Caco-2 (cell line): ENCODE measurements at places on chromosomes 16 and 17.

DNA sequence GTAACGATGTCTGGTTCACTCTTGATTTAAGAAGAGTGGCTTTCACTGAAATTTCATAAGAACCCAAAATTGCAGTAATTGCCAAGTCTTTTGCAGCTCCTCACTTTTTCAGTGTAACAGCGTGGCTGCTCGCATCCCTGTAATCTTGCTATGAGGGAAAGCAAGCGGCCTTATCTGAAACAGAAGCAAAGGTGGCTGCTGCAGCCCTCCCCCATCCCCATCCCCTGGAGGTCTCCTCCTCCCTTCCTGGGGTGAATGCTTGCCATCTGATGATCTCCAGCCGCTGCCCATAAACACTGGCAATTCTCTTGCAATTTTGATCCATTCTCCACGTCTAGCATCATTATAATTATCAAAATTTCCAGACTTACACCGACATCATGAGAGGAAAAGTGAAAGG is 182.5 kb upstream of the ASIC2 start:
- DNase-seq, result no peak

- no peak for DNase-seq
These were observed 539.3 kb downstream of the RBFOX1 start for GRCh38 chr16:7871979-7872378.

- no peak for DNase-seq
These were observed 80.2 kb downstream of the OR1D5 start for GRCh38 chr17:2983255-2983654.

GRCh38 chr16:51761001-51761400 is 609.9 kb upstream of the SALL1 start:
- DNase-seq, result no peak

DNA sequence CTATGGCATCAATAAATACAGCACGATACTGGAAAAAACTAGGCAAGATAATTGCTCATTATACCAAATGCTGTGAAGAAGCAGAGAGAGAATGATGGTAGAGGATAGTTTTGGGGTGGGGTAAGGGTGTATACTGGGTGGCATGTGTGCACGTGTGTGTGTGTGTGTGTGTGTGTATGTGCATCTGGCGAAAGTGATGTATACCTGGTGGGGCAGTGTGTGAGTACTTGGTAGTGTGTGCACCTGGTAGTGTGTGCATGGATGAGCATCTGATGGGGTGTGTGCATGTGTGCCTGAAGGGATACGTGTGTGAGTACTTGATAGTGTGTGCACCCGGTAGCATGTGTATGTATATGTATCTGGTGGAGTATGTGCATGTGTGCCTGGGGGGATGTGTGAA is 347.3 kb downstream of the CPPED1 start:
- no peak for DNase-seq

DNA sequence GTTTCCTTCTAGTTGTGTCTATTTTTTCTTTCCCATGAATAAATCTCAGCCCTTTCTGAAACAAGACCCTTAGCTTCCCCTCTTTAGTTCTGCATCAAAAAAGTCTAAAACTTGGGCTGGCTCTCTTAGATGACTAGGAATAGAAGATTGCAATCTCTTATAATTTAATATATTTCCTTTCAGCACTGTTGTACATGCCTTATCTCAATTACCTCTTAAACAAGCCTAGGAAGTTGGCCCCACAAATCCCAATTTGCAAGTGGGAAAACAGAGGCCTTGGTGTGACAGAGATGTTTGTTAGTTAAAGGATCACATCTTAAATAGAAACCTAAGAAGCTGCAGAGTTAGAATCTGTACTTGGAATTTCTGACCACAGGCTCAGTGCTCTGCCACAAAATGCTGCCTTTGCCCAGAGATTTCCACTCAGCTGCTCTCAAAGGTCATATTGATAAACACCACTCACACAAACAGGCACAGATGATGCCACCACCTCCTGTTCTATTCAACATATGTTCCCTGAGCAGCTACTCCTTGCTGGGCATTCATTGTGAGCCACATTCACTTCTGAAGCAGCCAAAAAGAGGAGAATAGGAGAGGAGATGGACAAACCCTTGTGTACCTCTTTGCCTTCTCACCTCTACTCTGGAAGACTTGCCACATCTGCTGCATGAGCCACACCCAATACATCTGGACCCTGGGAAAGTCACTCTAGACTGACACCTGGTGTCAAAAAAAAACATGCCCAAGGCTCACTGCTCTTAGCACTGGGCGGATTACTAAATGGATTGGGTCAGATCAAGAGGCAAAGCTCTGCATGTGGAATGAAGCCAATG is 5.5 kb downstream of the CCDC182 start:
- DNase-seq, result no peak

DNA sequence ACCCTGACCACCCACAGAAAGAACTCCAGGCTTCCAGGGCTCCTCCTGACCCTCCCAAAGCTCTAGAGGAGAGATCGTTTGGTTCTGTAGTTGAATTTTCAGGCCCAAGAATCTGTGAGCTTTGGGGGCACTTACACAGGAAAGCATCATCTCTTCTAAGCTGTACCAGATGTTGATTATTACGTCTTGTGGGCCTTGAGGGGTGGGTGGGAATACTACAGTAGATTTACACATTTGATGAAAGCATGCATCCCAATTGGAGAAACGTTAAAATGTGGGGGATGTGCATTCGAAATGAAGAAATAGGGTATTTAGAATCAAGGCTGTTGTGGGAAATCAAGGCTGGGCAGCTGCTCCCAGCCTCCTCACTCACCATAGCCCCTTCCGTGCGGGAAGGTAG is 61.9 kb downstream of the MGAT5B start:
- no peak for DNase-seq

- peak; percentile 30 for DNase-seq
These were observed 114.9 kb downstream of the TRIM37 start for GRCh38 chr17:58991718-58992331.

DNA sequence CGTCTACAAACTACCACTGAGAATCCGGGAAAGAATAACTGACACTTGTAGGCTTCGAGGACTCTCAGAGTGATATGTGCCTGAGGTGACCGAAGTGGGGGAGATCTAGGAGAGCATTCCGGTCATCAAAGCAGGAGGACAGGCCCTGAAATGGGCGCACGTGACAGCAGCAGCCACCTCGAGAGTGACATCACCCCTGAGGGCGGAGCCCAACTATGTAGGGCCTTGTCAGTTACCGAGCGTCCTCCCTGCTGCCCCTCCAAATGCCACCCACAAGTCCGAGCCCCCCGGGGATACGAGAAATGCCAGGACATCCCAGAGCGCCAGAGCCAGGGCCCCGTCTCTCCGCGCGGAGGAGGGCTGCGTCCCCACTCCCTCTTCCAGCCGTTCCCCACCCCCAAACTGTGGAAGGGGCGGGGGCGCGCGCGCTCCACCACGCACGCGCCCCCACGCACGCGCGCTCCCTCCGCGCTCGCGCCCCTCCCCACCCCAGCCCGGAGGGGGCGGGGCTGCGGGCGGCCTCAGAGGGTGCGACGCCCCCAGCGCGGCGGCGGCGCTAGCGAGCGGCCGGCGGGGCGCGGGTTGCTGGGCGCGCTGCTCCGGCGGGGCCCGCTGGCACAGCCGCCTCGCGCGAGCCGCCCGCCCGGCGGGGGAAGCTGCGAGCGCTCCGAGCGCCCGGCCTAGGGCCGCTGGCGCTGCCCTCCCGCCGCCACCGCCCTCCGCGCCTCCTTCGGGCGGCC is at the start of gene TANC2:
Gene TANC2, plus strand, starts transcription at position 550 of the 740 bp plus-strand sequence. CDS start 43,325 bp downstream, outside the sequence.
- peak; percentile 82 for DNase-seq

- DNase-seq, result no peak
These were observed 13.5 kb downstream of the MAPT start for GRCh38 chr17:45907750-45908395.

- DNase-seq, result no peak
These were observed 67.9 kb upstream of the MARCHF10 start for GRCh38 chr17:62876063-62876462.

DNA sequence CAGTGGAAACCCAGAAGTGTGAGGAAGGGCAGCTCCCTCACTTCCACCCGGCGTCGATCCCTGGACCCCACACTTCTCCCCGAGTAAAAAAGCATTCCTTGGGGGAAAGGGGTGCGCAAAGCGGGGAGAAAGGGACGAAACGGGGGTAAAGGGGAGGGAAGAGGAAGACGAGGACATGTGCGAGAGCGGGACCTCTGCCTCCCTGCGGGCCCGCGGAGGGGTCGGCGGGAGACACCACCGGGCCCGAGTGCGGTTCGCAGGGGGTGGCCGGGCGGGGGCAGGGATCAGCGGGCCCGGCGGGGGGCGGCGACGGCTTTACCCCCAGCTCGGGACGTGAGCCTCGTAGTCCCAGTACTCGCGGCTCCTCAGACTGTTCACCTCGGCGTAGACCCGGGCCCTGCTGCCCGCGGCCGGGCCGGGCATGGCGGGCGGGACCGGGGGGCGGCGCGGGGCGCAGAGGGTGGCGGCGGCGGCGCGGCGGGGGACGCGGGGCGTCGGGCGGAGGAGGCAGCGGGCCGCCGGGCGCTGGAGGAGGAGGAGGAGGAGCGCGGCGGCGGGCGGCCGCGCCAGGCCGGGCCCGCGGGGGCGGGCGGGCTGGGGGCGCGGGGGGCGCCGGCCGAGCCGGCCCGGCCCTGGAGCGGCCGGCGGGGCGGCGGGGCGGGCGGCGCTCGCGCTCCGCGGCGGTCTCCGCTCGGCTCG is 443 bp downstream of the CSNK2A2 start:
- DNase-seq, result no peak

GRCh38 chr16:48053418-48053745 is 102.4 kb downstream of the ABCC12 start:
- peak; percentile 90 for DNase-seq

DNA sequence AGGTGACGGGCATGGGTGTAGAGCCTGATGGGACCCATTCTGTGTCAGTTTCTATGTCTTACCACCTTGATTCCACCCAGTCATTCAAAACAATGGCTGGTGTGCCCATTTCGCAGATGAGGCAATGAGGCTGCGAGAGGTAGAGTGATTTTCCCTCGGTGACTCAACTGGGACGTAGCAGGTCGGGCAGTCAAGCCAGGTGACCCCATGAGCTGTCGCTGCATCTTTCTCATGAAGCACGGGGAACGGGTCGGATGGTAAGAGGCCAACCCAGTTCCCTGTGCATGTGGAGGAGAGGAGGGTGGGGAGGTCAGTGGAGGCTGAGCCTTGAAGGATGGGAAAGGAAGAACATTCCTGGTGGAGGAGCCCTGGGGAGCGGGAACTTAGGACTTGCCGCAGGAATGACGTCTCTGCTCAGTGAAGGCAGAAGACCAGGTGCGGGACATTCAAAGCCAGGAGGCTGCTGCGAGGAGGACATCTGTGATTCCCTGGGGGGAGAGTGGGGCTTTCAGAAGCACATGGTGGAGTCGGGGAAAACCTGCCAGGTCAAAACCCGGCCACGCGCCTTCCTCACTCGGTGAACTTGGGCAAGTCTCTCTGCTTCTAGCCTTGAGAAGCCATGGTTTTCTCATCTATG is 1.1 kb downstream of the IL21R start:
- DNase-seq, result no peak

- DNase-seq, result peak; percentile 75
These were observed 240.0 kb downstream of the C16orf95 start for GRCh38 chr16:87076950-87077749.

DNA sequence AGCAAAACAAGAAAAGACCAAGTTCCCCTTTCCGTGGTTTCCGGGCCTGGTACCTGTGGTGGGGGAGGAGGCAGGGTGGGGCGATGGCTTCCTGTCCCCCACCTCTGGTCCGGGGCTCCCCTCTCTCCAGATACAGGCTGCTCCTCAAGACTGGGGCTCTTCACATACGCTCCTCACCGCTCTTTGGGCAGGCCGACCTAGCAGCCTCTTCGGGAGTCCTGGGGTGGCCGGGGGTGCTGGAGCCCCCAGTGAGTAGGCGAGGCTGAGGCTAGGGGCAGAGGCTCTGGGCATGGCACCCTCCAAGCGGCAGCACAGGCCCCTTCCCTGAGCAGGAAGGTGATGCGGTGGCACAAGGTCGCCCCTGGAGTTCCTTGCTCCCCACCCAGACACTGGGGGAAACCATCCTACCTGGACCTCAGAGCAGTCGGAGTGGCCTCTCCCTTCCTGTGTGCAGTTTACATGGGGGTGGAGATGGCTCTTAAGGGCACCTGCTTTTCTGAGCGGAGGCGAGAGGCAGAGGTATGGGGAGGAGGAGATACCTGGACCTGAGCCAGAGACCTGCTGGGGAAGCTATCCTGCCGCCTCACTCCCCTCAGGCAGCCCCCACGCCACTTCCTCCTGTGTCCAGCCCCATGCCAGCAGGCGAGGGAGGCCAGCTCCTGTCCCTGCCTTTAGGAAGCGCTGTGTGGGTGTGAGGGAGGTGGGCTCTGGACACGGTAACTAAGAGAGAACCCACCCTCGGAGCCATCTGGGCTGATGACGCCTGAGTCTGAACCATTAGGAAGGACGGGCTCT is 891 bp downstream of the CORO1A start:
- no peak for DNase-seq

GRCh38 chr16:24670623-24671454 is 58.6 kb upstream of the TNRC6A start:
- no peak for DNase-seq

- no peak for DNase-seq
These were observed 116.2 kb downstream of the CDH11 start for GRCh38 chr16:65005696-65006095.

DNA sequence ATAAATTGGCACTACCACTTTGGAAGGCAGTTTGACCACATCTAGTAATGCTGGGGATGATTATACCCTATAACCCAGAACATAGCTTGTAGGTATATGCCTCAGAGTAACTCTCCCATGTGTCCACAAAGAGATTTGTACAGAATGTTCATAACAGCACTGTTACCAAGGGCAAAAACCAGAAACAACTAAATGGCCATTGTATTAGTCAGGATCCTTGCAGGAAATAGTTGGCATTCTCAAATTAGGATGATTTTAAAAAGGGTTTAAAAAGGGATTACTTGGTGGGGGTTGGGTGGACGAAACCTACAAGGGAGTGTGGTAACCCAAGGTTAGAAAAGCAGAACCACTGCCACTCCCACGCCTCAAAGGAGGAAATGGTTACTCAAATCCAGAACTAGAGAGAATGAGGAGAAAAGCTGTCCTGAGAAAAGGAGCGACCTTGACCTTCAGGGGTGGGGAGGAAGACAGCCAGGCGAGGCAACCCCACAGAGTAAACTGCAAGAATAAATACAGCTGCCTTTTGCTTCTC is 2.1 kb downstream of the CPPED1 start:
- no peak for DNase-seq

- no peak for DNase-seq
These were observed 134.7 kb downstream of the ABCA8 start for GRCh38 chr17:68820476-68820824.

- DNase-seq, result no peak
These were observed 199.4 kb upstream of the CACNG5 start for GRCh38 chr17:66635386-66636045.

GRCh38 chr17:6862825-6863224 is 31.3 kb upstream of the TEKT1 start:
- DNase-seq, result no peak

- no peak for DNase-seq
These were observed 27.4 kb upstream of the MSI2 start for GRCh38 chr17:57228911-57229310.

DNA sequence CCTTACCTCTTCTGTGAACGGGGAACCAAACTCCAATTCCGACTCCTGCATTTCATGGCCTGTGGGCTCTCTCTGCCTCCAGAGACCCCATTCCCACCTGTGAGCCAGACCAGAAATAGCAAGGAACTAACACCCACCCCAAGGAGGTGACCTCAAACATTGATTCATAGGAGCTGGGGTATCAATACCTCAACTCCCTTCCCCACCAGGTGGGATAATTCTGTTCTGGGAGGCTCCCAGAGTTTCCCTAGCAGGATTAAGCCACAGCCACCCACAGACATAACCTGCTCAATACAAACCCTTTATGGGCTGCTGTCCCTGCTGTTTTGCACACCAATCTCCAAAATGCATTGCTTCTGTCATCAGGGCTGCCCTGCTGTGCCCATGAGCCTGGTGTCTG is 59.6 kb upstream of the FOXF1 start:
- DNase-seq, result no peak

- no peak for DNase-seq
These were observed 8.8 kb upstream of the CPNE2 start for GRCh38 chr16:57083485-57084126.
